ENCODE measurements at places on chromosomes 5 and 9.

- DNase-seq = no peak
These were observed 284.4 kb downstream of the KDM4C start for GRCh38 chr9:7042124-7042523.

GRCh38 chr5:163350083-163350482 lies 87.3 kb upstream of the CCNG1 start:
- no peak for DNase-seq

DNA sequence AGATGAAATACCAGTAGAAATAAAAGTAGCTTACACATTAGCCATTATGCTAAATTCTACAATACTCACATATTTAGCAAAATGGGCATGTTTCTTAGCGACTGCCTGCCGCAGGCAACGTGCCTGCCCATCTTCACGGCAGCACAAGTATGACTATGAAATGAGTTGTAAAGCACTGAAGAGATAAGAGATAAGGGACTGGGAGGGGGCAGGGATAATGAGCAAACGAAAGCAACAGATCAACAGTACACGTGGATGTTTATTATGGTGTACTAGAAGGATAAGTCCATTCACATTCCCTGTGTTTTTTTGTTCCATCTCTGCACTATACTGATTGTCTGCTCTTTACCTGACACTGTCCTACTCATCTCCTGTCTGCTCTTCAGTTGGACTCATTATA lies 44.1 kb upstream of the KCNN2 start:
- no peak for DNase-seq

DNA sequence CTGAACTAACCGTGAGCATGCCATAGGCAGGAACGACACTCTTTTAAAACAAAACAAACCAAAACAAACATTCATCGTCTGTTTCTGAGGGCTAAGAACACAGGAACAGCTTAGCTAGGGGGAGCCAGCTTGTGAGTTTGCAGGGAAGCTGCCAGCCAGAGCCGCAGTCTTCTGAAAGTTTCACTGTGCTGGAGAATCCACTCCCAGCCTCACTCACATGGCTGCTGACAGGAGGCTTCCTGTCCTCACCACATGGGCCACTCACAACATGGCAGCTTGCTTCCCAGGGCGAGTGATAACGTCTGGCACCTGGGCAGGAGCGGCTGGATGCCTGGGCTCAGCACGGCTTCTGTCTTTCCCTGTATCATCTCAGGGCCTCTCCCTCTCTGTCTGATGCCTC lies 275.2 kb downstream of the MSX2 start:
- DNase-seq = no peak

GRCh38 chr9:86257391-86257790 lies 2.1 kb downstream of the C9orf153 start:
- DNase-seq = no peak

DNA sequence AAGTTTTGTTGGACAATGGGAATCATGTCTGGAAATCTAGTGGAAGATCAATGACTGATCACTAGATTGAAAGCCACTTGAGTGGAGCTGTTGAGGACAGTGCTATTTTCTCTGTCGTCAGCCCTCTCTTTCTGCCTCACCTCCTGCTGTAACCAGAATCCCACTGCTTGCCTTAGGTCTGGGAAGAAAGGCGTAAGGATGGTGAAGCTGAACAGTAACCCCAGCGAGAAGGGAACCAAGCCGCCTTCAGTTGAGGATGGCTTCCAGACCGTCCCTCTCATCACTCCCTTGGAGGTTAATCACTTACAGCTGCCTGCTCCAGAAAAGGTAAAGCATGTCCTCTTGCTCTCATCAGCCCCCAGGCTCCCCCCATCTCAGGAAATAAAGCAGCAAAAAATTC lies 1.1 kb downstream of the NSG2 start:
- DNase-seq = no peak

- no peak for DNase-seq
These were observed 475 bp downstream of the WDR5 start for GRCh38 chr9:134136118-134136995.

DNA sequence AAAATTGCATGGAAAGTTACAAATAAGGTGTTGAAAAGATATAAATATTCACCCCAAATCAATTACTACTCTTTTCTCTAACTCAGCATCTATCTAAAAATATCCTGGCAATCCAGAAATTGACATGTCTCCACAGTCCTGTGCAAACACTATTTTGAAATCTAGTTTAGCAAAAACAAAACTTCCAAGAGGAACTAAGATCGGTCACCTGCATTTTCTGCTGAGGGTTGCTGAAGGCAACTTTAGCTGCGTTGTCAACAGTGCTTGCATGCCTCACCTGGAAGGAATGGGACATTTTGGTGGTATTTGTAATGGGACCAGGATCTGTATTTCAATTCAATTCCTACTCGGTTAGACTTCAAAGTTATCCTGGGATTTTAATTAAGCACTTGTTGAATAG lies 398.3 kb downstream of the NTRK2 start:
- no peak for DNase-seq

DNA sequence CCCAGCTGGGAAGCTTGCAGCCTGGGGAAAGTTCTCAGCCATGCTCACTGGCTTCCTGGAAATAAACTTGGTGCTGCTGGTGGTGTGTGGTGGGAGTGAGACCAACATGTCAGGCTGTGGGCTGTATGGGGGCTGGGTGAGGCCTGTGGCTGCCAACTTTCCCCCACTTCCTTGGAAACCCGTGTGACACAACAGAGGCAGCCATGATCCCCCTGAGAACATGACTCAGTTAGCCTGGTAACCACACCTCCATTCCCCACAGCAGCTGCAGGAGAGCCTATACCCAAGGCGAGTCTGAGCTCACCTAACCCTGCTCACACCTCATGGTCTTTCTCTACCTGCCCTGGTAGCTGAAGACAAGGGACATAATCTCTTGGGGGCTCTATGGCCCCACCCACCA lies 72.7 kb upstream of the RGMB start:
- no peak for DNase-seq

DNA sequence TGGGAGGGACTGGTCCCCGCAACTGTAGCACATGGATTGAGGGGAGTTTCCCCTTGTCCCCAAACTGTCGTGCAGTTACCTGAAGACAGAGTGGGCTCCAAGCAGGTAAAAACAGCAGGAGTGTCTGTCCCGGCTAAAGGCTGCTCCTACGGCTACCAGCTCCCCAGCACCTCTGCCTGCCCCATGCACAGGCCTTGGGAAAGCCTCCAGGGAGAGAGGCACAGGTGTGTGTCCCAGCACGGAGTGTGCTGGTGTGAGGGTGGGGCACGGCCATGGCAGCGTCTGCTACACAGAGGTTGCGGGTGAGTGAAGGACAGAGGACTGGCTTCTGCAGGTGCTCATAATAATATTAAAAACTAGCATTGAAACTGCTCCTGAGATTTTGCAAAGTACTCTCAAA lies 30.4 kb downstream of the STC2 start:
- no peak for DNase-seq

DNA sequence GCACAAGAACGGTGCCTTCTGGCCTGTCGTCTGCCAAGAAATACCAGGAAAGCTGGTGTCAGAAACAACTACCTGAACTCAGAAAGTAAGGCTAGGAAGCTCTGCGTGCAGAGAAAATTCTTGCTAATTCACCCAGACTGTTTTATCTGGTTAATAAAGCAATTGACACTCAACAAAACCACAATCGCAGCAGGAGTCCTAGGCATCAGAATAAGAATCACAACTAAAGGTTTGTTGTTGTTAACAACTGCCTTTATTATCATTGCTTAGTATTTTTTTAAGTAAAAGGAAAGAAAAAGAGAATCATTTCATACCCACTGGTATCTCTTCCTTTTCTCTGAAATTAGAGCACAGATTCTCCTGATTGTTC lies 3.9 kb upstream of the ISL1 start:
- no peak for DNase-seq

- no peak for DNase-seq
These were observed at the start of gene RASEF for GRCh38 chr9:83062651-83063527. Gene RASEF, minus strand, starts transcription at chr9:83063142. Its CDS starts 275 bp downstream, at chr9:83062867.

- DNase-seq = no peak
These were observed 3.3 kb downstream of the NR5A1 start for GRCh38 chr9:124503713-124504529.

GRCh38 chr9:82090046-82090445 lies 101.5 kb downstream of the SPATA31D1 start:
- DNase-seq = no peak

GRCh38 chr9:35599763-35600604 lies 5.1 kb upstream of the TESK1 start:
- no peak for DNase-seq

DNA sequence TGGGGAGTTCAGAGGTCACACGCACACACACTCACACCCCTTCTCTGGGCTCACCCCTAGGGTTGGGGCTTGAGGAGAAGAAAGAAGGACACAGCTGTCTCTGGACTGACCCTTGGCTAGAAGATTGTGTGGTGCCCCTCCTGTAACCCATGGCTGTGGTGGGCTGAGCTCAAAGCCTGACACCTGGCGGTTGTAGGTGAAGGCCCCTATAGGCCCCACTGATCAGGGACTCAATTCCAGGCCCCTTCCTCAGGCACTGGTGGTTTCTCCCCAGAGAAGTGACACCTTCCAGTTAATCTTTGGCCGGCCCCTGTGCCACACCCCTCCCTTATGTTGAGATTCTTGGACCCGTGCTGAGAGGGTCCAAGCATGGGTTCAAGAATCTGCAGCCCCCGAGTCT lies 35.2 kb upstream of the CRB2 start:
- DNase-seq = no peak

- no peak for DNase-seq
These were observed 132.7 kb downstream of the GLIS3 start for GRCh38 chr9:4167079-4167671.

- no peak for DNase-seq
These were observed 5.8 kb upstream of the PSD2 start for GRCh38 chr5:139789845-139790189.

GRCh38 chr9:130478736-130479575 lies 34.2 kb downstream of the ASS1 start:
- DNase-seq = no peak
